ELR (cell line): ENCODE measurements at places on chromosomes 5 and 9.

- no peak for DNase-seq
Observed at GRCh38 chr9:36144309-36145232, 8.0 kb downstream of the GLIPR2 start.

DNA sequence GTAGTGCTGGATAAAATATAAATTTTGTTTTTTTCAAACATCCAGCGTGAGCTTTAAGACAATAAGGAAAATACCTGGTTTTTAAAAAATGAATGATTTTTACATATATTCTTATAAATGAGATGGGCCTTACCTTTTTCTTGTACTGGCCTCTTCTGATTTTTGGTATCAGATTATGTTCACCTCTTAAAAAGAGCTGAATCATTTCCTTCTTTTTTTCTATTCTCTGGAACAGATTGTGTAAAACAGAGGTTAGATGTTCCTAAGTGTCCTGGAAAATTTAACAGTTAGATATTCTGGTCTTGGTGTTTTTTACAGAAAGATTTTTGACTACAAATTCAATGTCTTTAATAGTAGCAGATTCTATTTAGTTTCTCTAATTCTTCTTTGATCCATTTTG is 74.6 kb downstream of the NDUFAF2 start:
- peak; percentile 15 for DNase-seq

- peak; percentile 54 for DNase-seq
Observed at GRCh38 chr5:170483701-170484458, 19.9 kb upstream of the KCNIP1 start.

GRCh38 chr9:137367506-137368430 is 55.2 kb downstream of the EXD3 start:
- no peak for DNase-seq

DNA sequence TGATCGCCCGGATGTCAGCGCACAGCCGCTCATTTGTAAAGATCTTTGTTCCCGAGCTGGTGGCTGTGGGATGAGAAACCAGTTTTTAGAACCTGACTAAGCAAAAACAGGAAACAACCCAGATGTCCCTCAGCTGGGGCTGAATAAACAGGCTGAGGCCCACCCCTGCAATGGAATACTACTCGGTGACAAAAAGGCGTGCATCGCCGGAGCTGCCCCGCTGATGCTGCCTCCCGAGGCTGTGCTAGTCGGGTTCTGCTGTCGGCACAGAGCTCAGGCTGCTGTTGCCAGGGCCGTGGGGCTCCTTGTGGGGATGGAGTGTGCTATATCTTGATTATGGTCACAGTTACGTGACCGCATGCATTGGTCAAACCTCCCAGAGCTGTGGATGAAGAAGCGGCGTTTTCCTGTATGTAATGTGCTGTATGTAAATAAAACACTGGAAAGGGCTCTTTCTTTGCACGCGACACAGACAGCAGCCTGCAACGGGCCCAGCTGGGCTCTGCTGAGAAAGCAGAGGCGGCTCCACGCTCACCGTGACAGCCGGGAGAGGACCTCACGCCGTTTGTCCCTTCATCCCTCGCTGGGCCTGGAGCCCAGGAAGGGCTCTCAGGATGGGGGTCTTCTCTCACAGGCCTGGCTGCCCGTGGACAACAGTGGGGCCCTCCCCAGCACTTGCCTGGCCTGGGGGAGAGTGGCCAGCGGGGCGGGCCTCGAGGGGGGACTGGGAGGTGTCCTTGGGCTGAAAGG is 51.5 kb upstream of the RNU6ATAC start:
- DNase-seq: peak; percentile 28

DNA sequence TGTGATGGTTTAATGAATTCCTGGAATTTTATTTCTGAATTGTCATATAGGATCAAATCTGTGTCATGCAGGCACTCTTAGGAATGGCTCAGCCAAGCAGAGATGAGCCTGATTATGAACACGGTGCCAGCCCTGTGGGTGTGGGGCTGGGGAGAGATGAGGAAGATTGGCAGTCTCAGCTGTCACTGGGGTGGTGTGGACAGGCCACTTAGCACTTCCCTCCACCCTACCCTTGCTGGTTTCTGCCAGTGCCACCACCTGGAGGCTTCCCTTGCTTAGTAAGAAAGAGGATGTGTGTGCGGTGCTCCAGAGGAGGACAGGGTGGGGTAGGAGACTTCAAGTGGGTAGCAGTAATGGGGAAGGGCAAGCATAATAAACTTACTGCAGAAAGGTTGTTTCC is 226.6 kb downstream of the CD180 start:
- no peak for DNase-seq

DNA sequence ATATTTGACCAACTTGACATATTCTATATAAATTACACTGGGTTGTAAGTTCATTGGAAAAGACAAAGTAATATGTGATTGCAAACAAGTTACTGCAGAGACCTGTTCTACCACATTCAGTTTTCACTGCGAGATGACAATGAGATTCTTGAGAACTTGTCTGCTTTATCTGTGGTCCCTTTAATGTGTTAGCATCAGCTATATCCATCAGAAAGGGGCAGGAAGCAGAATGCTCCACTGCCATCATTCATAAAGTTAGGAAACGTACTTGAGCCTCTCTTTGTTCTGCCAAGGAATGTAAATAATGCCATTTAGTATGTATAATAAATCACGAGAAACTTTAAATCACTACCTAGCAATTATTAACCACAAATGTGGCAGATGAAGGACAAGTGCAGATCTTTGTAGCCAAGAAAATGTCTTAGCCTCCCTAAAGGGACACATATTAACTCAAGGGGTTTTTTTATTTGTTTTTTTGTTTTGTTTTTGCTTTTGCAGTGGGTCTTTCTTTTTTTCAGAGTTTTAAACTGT is 59.4 kb downstream of the GIN1 start:
- no peak for DNase-seq

- peak; percentile 5 for DNase-seq
Observed at GRCh38 chr9:72254901-72255545, 105.8 kb downstream of the GDA start.

DNA sequence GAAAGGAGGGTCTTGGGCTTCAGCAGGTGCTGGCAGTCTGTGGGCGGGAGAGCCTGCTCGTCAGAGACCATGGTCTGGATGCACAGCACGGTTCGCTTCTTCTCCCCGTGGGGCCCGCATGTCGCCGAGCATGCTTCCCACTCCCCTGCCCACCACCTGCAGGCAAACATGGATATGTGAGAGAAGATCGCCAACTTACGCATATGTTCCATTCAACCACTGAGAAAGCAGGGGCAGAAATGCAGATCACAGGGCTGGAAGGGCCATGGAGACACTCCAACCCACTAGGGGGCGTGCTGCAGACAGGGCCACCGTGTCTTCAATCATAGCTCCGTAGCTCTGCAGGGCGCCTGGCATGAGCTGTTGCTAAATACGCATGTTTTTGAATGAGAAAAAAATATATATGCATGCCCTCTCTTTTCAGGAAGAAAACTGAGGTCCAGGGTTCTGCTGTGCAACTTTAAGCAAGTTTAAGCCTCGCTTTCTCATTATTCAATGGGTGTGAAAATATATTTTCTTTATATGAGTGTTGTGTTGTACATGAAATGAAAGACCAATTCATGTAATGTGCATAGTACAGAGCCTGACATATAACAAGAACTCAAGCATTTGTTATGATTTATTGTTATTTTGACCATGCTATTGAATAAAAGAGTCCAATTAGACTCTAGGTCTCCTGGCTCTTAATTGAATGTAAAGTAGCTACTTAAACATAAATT is 148.0 kb downstream of the TARS1 start:
- DNase-seq: peak; percentile 33

GRCh38 chr9:130118841-130119518 is 53.2 kb upstream of the NCS1 start:
- no peak for DNase-seq

DNA sequence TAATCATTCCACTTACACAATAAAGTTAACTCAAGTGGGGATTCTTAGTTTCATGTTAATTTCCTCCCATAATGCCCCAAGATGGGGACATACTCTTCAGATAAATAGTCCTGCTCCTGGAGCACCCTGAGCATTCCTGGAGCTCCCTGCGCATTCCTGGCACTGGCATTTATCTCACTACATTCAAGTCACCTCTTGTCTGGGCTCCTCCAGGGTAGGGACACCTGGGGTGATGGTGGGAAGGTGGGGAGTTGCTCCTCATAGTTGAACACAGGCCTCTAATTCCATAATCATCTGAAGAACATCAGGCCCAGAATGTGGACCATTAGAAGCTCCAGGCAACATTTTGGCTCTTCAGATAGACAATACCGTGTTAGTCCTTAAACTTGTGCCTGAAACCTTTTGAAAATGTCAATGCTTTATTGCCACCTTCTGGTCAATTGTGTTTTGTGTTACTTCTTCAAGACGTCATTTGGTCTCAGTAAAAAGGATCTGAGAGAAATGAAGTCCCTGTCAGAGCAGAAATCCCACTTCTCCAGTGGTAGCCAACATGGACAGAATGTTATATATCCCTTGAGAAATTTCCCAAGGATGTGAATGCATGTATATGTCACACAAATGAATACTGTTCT is 14.2 kb upstream of the AGGF1 start:
- peak; percentile 72 for DNase-seq

DNA sequence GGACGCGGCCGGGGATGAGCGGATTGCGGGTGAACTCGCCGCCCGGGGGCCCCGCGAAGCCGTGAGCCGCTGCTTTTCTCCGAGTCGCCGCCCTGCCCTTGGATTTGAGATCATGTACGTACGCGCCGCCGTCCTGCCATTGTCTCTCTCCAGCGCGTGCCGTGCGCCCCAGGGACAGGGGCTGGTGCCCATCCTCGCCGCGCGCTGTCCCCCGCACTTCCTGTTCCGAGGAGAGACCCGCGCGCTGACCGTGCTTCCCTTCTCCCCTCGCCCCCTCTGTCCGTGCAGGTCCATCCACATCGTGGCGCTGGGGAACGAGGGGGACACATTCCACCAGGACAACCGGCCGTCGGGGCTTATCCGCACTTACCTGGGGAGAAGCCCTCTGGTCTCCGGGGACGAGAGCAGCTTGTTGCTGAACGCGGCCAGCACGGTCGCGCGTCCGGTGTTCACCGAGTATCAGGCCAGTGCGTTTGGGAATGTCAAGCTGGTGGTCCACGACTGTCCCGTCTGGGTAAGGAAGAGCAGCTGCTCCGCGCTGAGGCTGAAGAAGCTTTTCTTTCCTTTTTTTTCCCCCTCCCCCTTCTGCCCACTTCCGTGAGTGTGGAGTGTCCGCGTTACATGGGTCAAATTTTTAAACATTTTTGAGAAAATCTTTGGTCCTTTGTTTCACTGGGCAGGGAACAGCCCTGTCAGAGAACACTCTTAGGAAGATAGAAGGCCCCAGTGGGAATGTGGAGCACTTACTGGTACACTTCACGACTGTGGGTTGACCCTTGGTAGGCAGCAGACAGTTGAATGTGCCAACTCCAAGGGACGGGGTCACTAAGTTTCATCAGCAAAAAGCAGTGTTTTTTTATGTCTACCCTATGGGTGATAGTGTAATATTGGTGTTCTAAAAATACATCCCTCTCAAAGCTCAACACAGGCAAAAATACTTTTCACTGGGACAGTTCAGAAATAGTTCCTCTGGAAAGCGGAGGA is 727 bp downstream of the RHOBTB3 start:
- peak; percentile 68 for DNase-seq

- DNase-seq: peak; percentile 88
Observed at GRCh38 chr5:8944005-8944404, 601.9 kb downstream of the SEMA5A start.

GRCh38 chr9:132312873-132313272 is 41.9 kb downstream of the SETX start:
- peak; percentile 27 for DNase-seq

- DNase-seq: peak; percentile 93
Observed at GRCh38 chr9:111599092-111599954, at the start of gene PTGR1. Gene PTGR1, minus strand, starts transcription at chr9:111599647. Its CDS starts 2,225 bp downstream, at chr9:111597422.

DNA sequence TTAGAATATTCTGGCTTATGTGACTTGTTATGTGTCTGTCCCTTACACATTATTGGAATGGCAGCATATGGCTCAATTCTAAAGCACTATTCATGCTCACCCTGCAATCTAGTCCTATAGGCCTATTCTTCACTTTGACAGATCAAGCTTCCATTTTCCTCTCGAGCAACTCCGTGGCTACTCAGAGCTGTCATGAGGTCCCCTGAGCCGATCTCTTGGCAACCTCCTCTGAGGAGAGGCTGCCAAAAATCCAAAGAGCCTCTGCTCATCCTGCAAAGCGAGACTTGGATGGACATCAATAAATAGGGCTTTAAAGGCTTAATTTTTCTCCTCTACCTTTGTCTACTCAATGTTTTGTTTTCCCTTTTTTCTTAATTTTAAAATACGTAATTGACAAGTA is 163.8 kb downstream of the GABRB2 start:
- DNase-seq: no peak

DNA sequence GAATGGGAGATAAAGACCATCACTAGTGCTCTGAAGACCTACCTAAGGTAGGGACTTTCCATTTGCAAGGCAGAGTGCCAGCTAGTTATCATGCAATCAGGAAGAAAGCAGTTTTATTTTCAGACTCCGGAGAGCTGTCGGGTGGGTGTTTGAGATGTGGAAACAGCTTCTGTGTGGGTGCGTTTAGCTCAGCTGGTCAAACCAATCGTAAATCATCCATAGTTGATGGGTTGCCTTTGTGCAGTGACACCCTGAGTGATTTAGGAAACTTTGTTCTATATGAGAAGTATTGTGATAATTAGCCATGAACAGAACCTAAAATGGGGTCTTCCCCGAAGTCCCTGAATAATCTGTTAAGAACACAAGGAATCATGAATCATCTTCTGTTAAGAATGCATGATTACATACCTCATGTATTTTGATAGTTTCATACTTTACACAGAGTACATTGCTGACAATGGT is 284.3 kb downstream of the ARHGAP26 start:
- peak; percentile 65 for DNase-seq

DNA sequence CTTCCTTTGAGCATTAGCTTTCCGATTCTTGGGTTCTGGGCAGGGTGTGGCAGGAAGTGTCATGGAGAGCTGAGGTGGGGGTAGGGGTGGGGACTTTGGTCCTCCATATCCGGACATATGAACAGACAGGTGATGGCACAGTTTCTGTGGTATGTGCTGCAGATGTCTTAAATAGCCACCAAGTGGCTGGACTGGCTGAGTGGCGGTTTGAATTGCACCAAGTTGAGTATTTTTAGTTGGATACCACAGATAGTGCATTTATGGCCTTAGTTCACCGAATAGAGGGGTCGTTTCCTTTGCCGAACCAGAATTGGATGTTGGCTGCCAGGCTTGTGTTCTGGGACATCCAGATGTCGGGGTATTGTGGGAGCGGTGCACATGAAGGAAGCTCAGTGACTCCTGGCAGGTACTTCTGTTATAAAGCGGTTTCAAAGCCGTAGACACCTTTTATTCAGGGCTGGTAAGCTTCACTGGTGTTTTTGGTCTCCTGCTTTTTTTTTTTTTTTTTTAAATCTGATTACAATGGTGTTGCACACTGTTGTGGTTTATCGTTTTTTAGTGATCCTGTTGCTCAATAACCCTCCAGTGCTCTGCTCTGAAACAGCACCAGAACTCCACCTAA is 15.1 kb upstream of the TNFAIP8 start:
- DNase-seq: no peak

- no peak for DNase-seq
Observed at GRCh38 chr9:81380504-81381359, 308.6 kb downstream of the TLE1 start.

DNA sequence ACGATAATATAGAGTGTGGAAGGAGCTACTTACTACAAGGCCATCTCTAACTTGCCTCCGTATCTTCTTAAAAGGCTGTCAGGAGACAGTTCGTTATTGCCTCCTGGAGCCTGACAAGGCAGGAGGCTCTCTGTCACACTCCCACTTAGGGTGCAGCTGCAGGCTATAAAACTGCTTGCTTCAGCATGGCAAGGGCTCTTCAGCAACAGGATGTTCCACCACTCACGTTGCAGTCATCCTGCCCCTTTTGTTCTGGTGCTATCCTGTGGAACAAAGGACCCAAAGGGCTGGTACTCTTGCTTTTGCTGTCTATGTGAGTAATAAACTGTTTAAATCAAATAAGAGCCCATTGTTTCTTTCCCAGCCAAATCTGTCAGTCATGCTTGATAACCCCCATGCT is 508.9 kb downstream of the NTRK2 start:
- no peak for DNase-seq
